ENCODE measurements at places on chromosomes 4 and X.

DNA sequence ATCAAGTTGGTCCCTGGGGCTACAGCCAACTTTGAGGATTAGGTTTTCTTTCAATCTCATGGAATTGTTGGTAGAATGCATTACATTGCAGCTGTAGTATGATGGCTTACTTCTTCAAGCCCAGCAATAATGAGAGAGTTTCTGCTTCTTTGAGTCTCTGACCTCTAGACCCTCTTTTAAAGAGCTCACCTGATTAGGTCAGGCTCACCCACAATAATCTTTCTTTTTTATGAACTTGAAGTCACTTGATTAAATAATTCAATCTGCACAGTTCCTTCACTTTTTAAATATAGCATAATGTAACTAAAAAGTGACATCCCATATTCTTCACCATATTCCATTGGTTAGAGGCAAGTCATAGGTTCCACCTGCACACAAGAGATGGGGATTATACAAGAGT is 547.5 kb upstream of the CT83 start:
- no peaks in the 10 kb centered on the region for H3K4me1 ChIP-seq
- no peak overlapping the region for H3K4me3 ChIP-seq
- no peaks in the 10 kb centered on the region for H3K36me3 ChIP-seq

DNA sequence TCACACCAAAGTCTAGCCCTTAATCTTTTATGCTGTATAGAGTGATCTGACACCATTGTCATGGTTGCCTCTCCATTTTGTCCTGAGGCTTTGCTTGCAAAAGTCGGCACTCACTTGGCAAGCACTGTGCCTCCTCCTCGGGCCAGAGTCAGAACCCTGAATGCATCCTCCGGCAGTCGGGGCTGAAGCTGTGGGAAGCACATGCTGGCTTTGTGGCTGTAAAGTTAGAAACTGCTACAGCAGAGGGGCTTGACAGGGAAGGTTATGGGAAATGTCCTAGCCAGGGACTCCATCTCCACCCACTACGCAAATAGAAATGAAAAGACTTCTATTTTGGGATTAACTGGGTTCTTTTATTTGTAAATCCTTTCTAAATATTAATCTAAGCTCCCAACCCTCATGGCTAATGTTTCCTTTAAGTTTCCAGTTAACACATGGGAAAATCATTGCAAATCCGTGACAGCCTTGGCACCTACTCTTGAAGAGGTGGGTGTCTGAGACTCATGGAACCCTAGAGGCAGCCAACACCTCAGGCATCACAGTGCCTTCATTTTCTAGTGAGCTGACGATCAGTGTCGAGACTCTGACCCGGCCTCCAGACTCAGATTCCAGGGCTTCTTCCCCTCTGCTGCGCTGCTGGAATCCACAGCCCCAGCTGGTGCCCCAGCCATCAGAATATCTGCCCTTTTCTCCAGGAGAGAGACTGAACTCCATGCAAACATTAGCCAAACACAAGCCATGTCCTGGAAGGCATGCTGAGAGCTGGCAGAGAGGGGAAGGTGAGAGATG is 7.9 kb upstream of the CLDN24 start:
- H3K36me3 ChIP-seq = no peaks in the 10 kb centered on the region
- H3K4me3 ChIP-seq = no peak overlapping the region
- peaks cover 12% of the 10 kb centered on the region for H3K27me3 ChIP-seq
- DNase-seq = no peak

- no peaks in the 10 kb centered on the region for H3K36me3 ChIP-seq
- DNase-seq = no peak
- no peaks in the 10 kb centered on the region for H3K27me3 ChIP-seq
- no peak overlapping the region for H3K4me3 ChIP-seq
- no peak overlapping the region for H3K27ac ChIP-seq
Observed at GRCh38 chrX:46327566-46328115, 217.6 kb downstream of the ZNF674 start.

- H3K4me1 ChIP-seq = peaks cover under 1% of the 10 kb centered on the region
- no peak overlapping the region for H3K27ac ChIP-seq
- DNase-seq = no peak
- H3K4me3 ChIP-seq = no peak overlapping the region
- no peaks in the 10 kb centered on the region for H3K36me3 ChIP-seq
Observed at GRCh38 chr4:47661741-47662140, 176.1 kb downstream of the CORIN start.

GRCh38 chr4:24370421-24370820 is 213.9 kb downstream of the DHX15 start:
- no peaks in the 10 kb centered on the region for H3K4me1 ChIP-seq
- no peak for DNase-seq
- H3K4me3 ChIP-seq = no peak overlapping the region
- no peak overlapping the region for H3K27ac ChIP-seq
- H3K27me3 ChIP-seq = peaks cover 5% of the 10 kb centered on the region
- H3K36me3 ChIP-seq = no peaks in the 10 kb centered on the region

GRCh38 chrX:2782778-2783177 is 30.9 kb downstream of the XG start:
- H3K4me3 ChIP-seq = no peak overlapping the region
- no peaks in the 10 kb centered on the region for H3K36me3 ChIP-seq
- H3K27me3 ChIP-seq = peaks cover 2% of the 10 kb centered on the region
- peaks cover 9% of the 10 kb centered on the region for H3K4me1 ChIP-seq
- H3K27ac ChIP-seq = no peak overlapping the region

DNA sequence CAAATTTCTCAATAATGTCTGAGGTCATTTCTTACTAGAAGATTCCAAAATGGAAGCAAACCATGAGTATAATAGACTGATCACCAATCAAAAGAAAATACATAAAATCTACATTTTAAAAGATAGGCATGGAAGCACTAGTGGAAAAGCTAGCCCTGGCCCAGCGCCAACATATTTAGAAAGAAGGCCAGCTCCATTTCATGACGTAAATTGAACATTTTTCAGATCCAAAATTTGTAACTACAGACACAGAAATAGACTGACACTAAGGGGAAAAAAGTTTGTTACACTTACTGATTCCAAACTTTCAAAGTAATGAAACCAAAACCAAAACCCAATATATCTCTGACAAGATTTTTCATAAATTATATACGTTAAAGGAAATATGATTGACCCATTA is 117.7 kb downstream of the ADAMTS3 start:
- DNase-seq = no peak
- H3K4me3 ChIP-seq = no peak overlapping the region
- no peaks in the 10 kb centered on the region for H3K27me3 ChIP-seq
- no peaks in the 10 kb centered on the region for H3K36me3 ChIP-seq

DNA sequence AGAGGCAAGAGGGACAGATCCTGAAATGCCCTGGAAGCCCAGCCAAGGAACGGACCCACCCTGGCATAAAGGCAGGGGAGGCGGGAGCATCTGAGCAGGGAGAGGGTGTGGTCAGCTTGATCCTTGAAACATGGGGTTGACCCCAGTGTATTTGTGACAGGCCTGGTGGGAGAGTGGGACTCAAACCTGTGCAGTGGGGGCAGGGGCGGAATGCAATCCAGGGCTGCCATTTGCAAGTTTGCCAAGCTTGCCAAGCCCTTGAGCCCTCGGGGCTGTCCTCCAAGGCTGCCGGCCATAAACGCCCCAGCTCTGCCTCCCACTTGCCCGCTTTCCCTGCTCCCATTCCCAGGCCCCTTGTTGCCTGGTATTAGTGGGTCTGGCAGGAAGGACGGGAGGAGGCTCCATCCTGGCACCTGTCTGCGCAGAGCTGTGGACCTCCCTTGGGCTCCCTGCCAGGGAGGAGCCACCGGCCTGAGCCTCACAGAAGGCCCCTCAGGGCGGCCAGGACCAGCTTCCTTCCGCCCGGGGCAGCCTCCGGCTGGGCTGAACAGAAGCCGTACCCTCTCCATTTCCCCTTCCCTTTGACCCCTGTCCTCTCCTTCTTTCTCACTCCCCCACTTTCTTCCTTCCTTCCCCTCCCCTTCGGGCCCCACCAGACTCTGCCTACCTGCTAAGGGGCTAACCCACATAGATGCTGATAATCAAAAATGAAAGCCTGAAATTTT is 661 bp downstream of the S100P start:
- H3K27ac ChIP-seq = peak overlapping the region; percentile 92
- H3K4me3 ChIP-seq = peak overlapping the region; percentile 65
- H3K36me3 ChIP-seq = no peaks in the 10 kb centered on the region
- peaks cover 80% of the 10 kb centered on the region for H3K4me1 ChIP-seq
- no peaks in the 10 kb centered on the region for H3K27me3 ChIP-seq
- peak; percentile 44 for DNase-seq

DNA sequence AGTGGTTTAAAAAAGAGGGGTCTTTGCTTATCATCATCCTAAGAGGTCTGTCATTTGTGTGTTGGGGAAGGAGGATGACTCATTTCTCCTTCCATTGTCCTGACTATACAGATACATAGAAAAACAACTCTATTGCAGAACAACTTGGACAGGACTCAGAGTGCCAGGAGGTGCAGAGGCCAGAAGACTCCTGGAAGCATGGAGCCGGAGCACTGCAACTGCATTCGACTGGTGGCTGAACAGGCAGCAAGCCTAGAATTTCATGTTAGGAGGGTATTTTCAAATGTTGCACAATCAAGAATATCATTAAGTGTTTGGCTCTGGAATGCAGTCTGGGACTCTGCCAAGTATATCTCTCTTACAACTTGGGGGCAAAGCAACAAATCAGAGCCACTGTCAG is 35.0 kb upstream of the MAML3 start:
- no peaks in the 10 kb centered on the region for H3K27me3 ChIP-seq
- H3K36me3 ChIP-seq = no peaks in the 10 kb centered on the region
- H3K4me3 ChIP-seq = no peak overlapping the region
- no peak for DNase-seq

DNA sequence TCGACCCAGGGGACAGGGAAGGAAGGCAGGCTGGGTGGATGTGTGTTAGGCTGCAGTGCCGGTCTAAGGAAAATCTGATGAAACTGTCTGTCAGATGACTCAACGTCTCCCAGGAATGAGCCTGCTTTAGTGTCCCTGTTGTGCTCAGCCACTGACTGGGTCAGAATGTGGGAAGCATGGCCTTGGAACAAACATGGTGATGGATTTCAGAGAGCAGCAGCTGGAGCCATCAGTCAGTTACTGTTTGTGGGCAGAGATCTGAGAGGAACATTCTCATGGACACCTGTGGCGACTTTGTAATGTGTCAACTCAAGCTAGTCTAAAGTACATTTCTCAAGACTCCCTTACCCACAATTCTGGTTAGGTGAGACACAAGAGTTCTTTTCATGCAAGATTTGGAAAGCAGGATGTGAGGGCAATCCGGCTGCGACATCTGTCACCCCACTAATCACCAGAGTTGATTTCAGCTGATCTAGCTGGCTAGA is 63.2 kb downstream of the ANAPC10 start:
- H3K4me3 ChIP-seq = no peak overlapping the region
- no peak for DNase-seq
- H3K36me3 ChIP-seq = peaks cover 49% of the 10 kb centered on the region
- H3K4me1 ChIP-seq = no peaks in the 10 kb centered on the region
- no peak overlapping the region for H3K27ac ChIP-seq

DNA sequence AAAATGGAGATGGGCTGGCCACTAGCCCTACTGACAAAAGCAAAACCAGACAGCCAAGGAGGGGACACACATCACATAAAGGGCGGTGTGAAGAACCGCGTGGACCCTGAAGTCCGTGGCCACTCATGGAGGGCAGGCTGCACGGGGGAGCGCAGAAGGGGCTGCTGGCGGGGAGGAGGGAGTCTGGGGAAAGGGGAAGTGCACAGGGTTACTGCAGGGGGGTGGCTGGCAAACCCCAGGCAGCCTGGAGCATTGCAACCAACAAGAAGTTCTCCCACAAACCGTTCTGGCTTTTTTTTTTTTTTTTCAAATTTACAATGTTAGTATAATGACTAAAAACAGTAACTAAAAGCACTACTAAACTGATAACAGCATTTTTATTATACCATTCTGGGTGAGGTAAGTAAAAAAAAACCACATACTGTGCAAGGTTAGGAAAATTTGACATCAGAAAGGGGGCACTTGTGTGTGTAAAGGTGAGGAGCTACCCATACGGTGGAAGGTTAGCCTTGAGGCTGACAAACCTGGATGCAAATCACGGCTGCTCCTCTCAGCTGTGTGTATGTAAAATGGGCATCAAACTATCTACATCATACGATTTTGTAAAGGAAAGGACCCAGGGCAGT is 87.1 kb downstream of the TSPAN5 start:
- H3K36me3 ChIP-seq = peaks cover 22% of the 10 kb centered on the region
- DNase-seq = peak; percentile 5
- H3K27me3 ChIP-seq = no peaks in the 10 kb centered on the region
- H3K27ac ChIP-seq = peak overlapping the region; percentile 79
- peaks cover 31% of the 10 kb centered on the region for H3K4me1 ChIP-seq

DNA sequence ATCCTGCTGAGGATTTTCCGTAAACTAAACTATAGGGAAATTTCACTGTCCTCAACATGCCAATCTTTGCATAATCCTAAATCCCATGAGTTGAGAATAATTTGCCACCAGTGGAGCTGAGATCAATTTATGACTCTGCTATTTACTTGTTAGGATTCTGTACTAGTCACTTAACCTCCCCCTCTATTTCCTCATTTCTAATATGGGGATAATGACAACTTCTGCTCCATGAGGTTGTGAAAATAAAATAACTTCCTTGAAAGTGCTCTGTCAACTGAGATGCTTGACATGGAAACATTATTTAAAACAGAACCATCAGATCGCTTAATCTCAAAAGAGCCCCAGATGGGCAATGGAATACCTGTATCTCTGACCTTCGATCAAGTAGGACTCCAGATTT is 2.6 kb upstream of the FGF16 start:
- H3K4me3 ChIP-seq = no peak overlapping the region
- H3K27ac ChIP-seq = no peak overlapping the region
- H3K27me3 ChIP-seq = peaks cover 21% of the 10 kb centered on the region
- H3K4me1 ChIP-seq = peaks cover 5% of the 10 kb centered on the region
- no peak for DNase-seq

- H3K4me3 ChIP-seq = no peak overlapping the region
- H3K27me3 ChIP-seq = no peaks in the 10 kb centered on the region
- DNase-seq = no peak
- H3K27ac ChIP-seq = no peak overlapping the region
- peaks cover 14% of the 10 kb centered on the region for H3K4me1 ChIP-seq
Observed at GRCh38 chrX:107758231-107758766, 17.3 kb downstream of the TSC22D3 start.

DNA sequence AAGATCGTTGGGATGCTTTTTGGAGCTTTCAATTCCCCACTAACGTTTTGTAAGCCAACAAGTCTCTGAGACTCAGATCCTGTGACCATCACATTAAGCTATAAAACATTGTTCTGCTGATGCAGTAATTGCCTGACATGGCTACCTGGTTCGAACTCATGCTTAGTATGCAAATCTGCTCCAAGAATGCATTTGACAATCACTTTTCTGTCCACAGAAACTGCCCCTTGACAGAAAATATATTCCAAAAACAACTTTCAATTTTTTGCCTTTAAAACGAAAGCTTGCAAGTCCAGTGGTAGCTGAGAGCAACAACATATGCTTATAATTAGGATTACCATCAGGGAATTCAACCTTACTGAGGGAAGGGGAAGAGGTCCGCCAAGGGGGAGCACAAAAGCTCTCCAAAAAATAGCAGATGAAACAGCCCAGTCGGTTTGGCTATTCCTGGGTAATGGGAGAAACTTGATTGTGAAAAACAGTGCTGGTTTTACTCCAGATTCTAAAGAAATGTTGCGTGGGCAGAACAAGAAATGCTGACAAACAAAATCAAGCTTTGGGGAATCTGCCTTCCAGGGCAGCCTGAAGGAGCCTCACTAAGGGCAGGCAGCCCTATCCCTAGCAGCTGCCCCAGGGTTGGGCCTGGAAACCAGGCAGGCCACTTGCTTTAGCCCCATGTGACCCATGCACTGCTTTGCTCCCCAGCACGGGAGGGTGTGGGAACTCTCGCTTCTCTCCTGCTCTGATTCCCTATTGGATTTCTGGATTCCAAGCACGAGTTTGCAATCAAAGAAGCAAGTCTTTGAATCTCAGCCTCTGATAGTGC is 160.7 kb upstream of the LDB2 start:
- no peak overlapping the region for H3K4me3 ChIP-seq
- H3K4me1 ChIP-seq = no peaks in the 10 kb centered on the region
- H3K27me3 ChIP-seq = no peaks in the 10 kb centered on the region
- H3K27ac ChIP-seq = no peak overlapping the region
